Gastroesophageal sphincter (tissue), 4 donors: ENCODE measurements at places on chromosomes 1 and 21. TPM values are rescaled to one million over a fixed set of nuclear protein-coding genes. Genes with fewer than 3 reads are reported as not detected.

DNA sequence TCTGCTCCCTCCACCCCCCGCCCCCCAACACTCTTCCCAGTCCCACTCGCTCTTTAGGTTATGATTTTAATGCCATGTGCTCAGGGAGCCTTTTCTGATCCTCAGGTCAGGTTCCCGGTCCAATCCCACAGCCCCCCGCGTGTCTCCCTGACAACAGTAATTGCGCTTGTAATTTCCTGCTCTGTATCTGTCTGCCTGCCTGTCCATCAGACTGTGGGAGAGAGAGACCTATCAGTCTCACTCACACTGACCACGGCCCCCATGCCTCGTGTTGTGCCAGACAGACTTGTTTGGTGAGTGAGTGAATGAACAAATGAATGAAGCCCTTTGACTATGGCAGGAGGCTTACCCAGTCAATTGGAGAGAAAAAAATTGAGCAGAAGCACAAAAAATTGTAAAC, 50.8 kb upstream of the ECE1 start:
- no peak for ATAC-seq

DNA sequence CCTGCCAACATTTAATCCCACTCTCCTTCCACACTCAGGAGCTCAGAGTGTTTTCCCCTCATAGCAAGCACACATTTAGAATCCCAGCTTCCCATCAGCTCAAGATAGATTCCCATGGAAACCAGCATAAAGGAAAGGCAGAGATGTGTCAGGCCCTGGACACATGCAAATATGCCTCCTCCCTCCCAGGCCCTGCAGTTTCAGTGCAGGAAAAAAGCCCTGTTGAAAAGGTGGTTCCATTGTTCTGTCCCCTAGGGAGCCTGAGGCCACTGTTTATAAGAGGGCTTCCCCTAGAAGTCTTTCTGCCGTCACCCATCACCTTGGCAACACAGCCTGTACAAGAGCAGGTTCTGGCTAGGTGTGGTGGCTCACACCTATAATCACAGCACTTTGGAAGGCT, 3.6 kb downstream of the CACNA1S start:
- ATAC-seq, result no peak

- no peak for ATAC-seq
Measured at GRCh38 chr1:151377150-151377884, 4.8 kb upstream of the SELENBP1 start.

DNA sequence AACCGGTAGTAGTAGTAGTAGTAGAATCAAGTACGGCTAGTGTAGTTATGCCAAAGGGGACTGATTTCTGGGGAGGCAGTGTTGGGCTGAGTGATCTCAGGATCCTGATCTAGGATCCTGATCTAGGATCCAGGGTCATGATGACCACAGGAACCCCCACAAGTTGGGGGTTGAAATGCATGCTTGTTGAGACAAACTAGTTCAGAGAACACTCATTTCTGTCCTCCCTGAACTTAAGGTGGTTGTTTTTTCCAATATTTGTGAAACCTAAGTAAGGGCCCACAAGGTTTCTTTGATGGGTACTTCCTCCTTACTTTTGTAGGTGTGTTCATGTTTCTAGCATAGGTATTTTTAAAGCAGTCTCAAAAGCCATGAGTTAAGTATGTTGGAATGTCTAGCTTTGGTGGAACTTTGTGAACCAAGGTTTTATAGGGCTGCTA, 33.9 kb upstream of the PDC start:
- ATAC-seq, result no peak

The ELAPOR1 gene
- total RNA-seq, result not detected

The XCL2 gene
- total RNA-seq, result not detected
